Muscle of leg (tissue), 16 donors: ENCODE measurements at places on chromosomes 6 and 20. TPM values are rescaled to one million over a fixed set of nuclear protein-coding genes. Genes with fewer than 3 reads are reported as not detected.

- peak; percentile 68 for DNase-seq
These were observed 226.5 kb downstream of the CBLN4 start for GRCh38 chr20:55778796-55779195.

The MAP3K5 gene
- polyA plus RNA-seq, result 2.1 TPM

The NKX2-4 gene
- polyA plus RNA-seq, result not detected

The REM1 gene
- 6.4 TPM for polyA plus RNA-seq

GRCh38 chr20:13267231-13267630 is 46.2 kb downstream of the ISM1 start:
- DNase-seq, result no peak

DNA sequence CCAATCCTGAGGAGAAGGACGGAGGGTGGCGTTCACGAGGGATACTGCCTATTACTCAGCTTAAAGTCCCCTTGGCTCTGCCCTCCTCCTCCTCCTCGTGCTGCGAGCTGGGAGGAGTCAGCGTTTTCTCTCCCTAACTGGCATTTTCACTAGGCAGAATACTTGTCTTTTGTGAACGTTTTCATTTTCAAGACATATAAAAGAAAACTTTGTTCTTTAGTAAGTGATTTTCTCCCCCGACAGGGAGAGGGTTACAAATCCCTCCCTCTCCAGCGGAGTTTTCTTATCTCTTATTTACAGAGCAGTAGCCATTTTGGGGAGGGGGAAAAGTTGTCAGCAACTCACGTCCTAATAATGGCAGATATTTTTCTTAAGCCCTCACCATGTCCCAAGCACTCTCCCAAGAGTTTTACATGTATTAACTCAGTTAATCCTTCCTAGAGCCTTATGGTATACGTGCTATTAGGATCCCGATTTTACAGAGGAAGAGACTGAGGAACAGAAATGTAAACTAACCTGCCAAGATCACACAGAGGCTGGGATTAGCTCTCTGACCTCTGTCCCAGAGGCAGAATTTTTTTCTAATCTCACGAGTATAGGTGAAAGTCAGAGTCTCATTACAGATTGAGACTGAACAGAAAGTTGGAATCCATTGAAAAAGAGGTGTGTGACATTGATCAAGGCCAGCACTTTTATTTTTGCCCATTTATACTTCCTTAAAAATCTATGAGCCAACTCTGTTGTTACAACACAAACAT is 30.0 kb upstream of the ZNF217 start:
- peak; percentile 91 for DNase-seq

The SLC13A3 gene
- 3.1 TPM for polyA plus RNA-seq

DNA sequence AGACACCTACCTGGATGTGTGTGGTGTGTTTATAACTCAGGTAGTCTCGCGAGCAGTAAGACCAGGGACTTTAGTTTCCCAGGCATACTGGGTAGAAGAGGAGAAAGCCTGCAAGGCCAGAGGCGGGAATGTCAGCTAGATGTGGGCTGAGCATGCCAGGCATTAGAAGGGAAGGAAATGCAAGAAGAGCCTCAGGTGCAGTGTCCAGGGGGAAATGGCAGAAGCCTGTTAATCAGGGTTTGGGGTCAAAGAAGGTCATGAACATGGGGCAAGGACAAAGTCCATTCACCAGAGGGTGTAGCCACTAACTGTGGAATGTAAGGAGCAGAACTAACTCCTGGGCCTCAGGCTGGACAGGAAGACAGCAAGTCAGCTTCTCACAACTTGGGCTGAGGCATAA is 305.0 kb downstream of the SMOC2 start:
- DNase-seq, result no peak

The SMOC2 gene
- 81.6 TPM for polyA plus RNA-seq

The DDX43 gene
- polyA plus RNA-seq, result 0.38 TPM

- DNase-seq, result no peak
These were observed 22.7 kb downstream of the ZDHHC14 start for GRCh38 chr6:157403686-157404051.

DNA sequence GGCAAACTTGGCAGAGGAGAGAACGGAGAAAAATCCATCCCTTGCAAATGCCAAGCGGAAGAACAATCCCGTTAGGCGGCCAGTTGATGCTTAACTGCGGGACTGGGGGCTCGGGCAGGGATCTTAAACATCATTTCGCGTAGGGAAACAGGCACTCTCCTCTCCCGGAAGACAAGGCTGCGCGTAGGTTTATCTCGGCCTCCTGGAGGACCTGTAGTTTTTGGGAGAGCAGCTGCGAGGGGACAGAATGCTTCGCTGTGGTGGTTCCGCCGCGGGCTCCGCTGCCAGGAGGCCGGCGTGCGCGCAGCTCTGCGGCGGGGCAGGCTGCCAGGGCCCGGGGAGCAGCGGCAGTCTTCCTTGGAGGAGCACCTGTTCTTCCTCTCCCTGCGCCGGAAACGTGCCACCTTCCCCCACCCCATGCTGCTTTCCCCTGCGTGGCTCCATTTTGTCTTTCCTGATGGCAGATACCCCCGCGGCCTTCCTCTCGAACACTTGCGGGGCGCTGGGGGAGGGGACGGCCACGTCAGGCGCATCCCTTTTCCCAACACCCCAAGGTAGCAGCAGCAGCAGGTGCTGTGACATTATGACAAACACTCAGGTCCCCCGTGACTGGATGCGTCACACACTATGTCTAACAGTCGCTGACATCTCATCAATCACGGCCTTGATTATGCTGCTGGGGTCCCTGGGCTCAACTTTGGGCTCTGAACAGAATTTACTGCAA is 230.7 kb upstream of the BTBD3 start:
- DNase-seq, result peak; percentile 52

The ALDH8A1 gene
- polyA plus RNA-seq, result 0.48 TPM

GRCh38 chr6:35049900-35050756 is 91.0 kb downstream of the TCP11 start:
- DNase-seq, result peak; percentile 94

- DNase-seq, result no peak
These were observed 20.2 kb downstream of the SNHG17 start for GRCh38 chr20:38414769-38415450.

- DNase-seq, result peak; percentile 95
These were observed 18.5 kb upstream of the FAM184A start for GRCh38 chr6:119096721-119097565.

The NNAT gene
- polyA plus RNA-seq, result 662 TPM

DNA sequence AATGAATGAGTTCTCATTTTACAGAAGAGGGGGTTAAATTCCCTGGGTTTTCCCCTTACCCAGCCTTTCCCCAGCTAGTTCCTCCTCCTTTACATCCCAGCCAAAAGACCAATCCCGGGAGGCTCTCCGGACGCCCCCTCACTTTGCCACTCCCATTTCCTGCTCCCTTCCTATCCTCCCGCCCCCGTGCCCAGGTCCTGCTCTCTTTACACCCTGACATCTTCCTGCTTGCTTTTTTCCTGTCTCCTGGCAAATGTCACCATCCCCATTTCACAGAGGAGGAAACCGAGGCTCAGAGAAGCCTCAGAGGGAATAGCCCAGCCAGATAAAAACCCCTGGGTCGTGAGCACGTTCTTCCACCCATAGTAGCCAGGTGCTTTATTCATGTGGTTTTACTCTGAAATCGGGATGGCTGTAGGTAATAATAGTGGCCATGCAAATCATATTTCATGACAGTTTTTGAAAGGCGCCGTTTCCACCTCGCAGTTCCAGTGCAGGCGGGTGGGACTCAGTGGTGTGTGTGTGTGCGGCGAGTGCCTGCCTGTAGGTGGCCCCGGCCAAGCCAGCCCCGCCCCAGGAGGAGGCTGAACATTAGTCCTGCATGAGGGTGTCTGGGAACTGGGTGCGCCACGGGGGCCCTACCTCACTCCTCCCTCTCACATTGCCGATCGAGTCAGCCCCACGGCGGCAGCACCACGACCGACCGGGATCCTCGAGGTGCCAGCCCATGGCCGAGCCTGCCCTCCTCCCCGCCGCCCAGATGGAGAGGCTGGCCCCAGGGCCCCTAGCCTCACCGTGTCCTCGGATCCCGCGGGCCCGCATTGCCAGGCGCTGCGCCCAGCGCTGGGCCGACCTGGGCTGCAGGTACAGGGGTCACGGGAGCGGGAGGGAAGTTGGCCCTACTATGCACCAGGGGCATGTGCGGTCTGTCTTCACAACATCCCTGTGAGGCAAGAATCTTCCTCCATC is at the start of gene ARHGAP40:
Gene ARHGAP40 (plus strand): TSS at position 594 of the 969 bp plus-strand sequence.
- peak; percentile 36 for DNase-seq

The RAET1L gene
- not detected for polyA plus RNA-seq

GRCh38 chr20:23637282-23638221 is at the start of gene CST3:
TSS of gene CST3 (minus strand) at chr20:23637955. CDS start at chr20:23637862, 93 bp downstream.
- DNase-seq, result peak; percentile 92

GRCh38 chr6:116180375-116180774 is 54.4 kb upstream of the COL10A1 start:
- DNase-seq, result no peak

- no peak for DNase-seq
These were observed 140.5 kb downstream of the PREX1 start for GRCh38 chr20:48687117-48687800.

GRCh38 chr20:50379991-50380696 is 130.0 kb upstream of the PTPN1 start:
- DNase-seq, result no peak
